ENCODE measurements at places on chromosomes 4 and X. TPM values are rescaled to one million over a fixed set of nuclear protein-coding genes. Genes with fewer than 3 reads are reported as not detected.

DNA sequence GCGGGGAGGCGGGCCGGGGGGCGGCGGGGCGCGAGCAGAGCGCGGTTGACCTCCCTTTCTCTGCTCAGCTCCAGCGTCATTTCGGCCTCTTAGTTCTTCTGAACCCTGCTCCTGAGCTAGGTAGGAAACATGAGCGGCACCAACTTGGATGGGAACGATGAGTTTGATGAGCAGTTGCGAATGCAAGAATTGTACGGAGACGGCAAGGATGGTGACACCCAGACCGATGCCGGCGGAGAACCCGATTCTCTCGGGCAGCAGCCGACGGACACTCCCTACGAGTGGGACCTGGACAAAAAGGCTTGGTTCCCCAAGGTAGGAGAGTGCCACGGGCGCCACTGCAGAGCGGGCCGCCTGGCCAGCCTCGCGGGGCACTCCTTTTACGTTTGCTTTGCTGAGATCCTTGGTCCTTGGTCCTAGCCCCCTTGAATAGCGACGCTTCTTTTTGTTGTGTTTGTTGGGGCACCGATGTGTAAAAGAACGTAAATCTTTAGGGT is at the start of gene HTATSF1:
HTATSF1 (plus strand) TSS at position 37 of the 497 bp plus-strand sequence; CDS start at position 130, 93 bp downstream.
- DNase-seq = no peak

GRCh38 chrX:136143711-136144110 is 3.6 kb upstream of the FHL1 start:
- no peak for DNase-seq

The SPRY1 gene
- total RNA-seq = 4.8 TPM

The CSN1S1 gene
- total RNA-seq = not detected

The GABRG1 gene
- total RNA-seq = not detected
